Tibial nerve (tissue), 4 donors: ENCODE measurements at places on chromosomes 4 and X.

DNA sequence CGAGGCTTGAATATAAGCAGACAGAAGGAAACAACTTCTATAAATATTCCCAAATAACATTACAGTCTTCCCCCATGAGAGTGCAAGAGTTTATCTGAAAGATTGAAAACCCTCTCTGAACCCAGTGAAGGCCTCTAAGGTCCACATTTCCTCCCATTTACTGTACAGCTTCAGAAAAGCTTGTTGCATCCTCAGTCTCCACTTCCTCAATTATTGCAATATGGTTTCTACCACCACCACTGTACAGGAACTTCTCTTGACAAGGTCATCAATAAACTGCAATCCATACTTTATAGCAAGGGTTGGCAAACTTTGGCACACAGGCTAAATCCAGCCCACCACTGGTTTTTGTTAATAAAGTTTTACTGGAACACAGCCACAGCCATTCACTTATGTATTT lies 239.0 kb downstream of the THOC2 start:
- no peak for DNase-seq

- no peak for DNase-seq
Observed at GRCh38 chr4:105129286-105130040, 17.2 kb upstream of the TET2 start.

GRCh38 chr4:31983246-31983645 lies 1263.1 kb downstream of the PCDH7 start:
- no peak for DNase-seq

- DNase-seq = no peak
Observed at GRCh38 chr4:147054228-147054872, 108.7 kb upstream of the TTC29 start.

DNA sequence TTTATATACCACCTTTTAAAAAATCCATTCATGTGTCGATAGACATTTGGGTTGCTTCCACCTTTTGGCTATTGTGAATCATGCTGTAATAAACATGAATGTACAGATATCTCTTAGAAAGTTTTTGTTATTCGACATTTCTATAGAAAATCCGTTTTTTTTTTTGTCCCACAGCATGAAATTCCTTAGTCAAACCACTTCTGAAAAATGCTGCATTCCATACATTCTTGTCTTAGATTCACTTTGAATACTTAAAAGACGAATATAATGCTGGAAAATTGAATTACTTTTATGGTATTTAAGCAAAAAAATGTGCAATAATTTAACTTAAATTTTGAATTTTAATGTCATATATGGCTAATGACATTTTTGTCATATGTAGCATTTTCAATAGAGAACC lies 1345.5 kb downstream of the TECRL start:
- DNase-seq = no peak

GRCh38 chrX:1248331-1249061 lies 20.1 kb upstream of the CSF2RA start:
- no peak for DNase-seq

DNA sequence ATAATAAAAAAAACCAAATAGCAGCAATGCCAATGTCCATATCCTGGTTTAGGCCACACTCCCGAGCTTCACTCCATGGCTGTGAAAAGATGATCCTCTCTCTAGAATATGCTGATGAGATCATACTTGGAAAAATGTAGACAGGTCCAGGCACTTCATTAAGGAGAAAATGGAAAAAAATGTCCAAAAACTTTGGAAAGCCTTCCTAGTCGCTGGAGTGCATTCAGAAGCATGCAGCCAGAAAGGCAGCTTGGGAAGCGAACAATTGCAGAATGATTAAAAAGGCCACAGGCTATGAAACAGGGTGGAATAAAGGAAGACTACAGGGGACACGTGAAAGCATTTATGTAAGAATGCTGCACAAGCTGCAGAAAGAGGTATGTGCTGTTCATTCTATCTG lies 165.6 kb upstream of the HCCS start:
- DNase-seq = no peak

GRCh38 chrX:13750204-13750603 lies 15.7 kb downstream of the OFD1 start:
- DNase-seq = no peak

DNA sequence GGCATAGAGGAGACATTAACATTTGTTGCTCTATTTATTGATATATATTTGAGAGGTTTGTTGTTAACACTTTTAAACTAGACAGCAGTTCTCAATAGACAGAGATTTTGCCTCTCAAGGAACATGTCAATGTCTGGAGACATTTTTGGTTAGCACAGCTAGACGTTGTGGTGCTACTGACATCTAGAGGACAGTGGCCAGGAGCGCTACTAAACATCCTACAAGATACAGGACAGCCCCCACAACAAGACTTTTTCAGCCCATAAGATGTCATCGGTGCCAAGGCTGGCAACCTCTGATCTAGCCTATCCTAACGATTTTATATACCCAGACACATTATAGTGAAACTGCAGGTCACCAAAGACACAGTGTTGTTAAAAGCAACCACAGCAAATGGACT lies 18.4 kb upstream of the CTSO start:
- no peak for DNase-seq

DNA sequence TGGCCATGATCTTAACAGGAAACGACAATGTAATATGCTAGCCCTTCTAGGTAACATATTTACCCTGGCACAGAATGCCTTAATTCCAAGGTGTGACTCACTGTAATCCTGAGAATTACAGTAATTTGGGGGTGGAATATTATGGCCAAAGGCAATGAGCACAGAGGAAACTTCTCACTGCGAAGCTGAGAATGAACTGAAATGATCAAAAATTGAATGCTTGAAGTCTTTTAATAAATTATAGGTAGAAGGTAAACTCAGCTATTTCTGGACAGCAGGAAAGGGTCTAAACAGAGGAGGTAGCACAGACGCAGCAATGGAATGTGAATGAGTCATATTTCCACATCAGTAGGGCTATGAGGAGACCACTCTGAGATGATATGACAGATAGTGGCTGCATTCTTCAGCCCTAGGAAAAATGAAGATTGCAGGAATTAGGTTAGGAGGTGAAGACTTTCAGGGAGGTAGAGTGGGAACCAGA lies 312.6 kb downstream of the PACRGL start:
- no peak for DNase-seq

GRCh38 chrX:97629597-97629985 lies 745.9 kb downstream of the RPA4 start:
- DNase-seq = no peak

DNA sequence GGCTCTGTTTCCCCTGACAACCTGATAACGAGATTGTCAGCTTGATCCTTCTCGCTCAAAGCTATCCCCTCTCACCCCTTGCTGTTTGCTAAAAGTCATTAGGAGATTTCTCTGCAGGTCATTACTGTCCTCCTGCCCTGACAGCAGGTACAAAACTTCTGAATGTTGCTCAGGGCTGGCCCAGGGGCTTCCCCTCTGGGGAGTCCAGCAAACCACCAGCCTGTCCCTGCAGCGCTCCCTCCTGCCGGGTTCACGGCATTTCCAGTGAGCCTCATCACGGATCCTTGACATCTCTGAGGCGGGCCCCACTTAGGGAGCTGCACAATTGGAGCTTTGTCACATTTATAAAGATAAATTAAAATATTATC lies 5.2 kb upstream of the SORCS2 start:
- DNase-seq = peak; percentile 1

DNA sequence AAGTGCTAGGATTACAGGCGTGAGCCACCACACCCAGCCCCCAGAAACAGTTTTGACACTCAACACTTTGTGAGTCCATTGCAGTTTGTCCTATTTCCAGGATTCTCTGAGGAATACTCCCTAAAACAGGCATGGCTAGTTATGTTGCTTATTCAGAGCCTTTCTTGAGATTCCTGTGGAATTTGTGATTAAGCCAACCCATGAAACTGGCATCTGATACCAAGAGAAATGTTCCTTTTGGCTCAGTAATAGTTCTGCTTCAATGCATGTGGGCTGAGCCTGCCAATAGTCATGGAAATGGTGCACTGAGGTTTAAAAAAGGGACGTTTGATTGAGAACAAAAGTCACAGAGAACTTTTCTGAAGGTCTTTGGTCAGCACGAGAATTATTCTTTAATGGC lies 241.7 kb downstream of the PPP1R2C start:
- no peak for DNase-seq

GRCh38 chr4:76874176-76874575 lies 23.8 kb downstream of the SOWAHB start:
- DNase-seq = no peak

DNA sequence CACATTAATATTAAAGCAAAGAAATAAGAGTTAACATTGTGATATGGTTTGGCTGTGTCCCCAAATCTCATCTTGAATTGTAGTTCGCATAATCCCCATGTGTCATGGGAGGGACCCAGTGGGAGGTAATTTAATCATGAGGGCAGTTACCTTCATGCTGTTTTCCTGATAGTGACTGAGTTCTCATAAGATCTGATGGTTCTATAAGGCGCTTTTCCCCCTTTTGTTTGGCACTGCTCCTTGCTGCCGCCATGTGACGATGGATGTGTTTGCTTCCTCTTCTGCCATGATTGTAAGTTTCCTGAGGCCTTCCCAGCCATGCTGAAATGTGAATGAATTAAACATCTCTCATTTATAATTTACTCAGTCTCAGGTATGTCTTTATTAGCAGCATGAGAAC lies 153.8 kb upstream of the GALNT7 start:
- no peak for DNase-seq

DNA sequence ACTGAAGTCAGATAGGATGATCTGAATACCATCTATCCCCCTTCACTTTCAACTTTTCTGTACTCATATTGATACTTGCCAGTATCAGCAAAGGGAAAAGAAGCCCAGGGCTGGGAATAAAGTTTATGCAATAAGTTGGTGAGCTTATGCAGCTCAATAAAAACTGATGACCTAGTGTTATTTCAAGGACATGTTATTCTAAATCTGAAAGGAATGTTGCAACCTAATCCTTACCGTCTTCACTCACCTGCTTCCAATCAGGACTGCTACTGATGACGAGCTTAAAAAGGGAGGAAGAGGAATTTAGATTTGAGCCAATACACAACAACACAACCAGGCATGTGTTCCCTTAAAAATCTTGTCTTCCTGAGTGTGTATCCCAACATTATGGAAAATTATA lies 419.9 kb downstream of the SPRY1 start:
- DNase-seq = no peak

- no peak for DNase-seq
Observed at GRCh38 chr4:87103691-87104187, 116.7 kb downstream of the KLHL8 start.

DNA sequence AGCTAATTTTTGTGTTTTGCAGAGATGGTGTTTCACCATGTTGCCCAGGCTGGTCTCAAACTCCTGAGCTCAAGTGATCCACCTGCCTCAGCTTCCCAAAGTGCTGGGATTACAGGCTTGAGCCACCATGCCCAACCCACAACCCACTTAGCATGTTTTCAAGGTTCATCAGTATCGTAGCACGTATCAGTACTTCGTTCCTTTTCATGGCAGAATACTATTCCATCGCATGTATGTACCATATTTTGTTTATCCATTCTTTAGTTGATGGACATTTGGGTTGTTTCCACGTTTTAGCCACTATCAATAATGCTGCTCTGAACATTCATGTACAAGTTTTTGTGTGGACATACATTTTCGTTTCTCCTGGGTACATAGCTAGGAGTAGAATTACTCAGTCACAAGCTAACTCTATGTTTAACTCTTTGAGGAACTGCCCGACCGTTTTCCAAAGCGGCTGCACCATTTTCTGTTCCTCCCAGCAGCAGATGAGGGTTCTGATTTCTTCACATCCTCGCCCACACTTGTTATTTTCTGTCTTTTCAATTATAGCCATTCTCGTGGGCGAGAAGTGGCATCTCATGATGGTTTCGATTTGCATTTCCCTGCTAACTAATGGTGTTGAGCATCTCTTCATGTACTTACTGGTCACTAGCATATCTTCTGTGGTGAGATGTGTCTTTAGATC lies 32.5 kb downstream of the MAN2B2 start:
- DNase-seq = no peak

DNA sequence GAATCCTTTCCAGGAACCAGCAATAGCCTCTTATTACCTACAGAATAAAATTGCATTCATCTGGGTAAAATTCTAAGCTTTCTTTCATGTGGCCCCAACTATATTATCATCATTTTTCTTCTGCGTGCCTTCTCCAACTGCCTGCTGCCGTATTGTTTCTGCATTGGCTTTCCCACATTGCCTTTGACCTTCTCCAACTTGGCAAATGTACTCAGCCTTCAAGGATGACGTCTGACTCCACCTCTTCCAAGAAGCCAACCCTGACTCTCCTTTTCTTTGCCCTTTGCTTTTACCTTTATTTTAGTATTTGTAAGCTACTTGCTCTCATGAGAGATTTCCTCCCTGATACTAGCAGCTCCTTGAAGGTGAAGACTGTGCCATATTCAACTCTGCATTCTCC lies 200.4 kb upstream of the FAM9B start:
- DNase-seq = no peak

- no peak for DNase-seq
Observed at GRCh38 chr4:77127215-77127614, 29.8 kb upstream of the CCNG2 start.

DNA sequence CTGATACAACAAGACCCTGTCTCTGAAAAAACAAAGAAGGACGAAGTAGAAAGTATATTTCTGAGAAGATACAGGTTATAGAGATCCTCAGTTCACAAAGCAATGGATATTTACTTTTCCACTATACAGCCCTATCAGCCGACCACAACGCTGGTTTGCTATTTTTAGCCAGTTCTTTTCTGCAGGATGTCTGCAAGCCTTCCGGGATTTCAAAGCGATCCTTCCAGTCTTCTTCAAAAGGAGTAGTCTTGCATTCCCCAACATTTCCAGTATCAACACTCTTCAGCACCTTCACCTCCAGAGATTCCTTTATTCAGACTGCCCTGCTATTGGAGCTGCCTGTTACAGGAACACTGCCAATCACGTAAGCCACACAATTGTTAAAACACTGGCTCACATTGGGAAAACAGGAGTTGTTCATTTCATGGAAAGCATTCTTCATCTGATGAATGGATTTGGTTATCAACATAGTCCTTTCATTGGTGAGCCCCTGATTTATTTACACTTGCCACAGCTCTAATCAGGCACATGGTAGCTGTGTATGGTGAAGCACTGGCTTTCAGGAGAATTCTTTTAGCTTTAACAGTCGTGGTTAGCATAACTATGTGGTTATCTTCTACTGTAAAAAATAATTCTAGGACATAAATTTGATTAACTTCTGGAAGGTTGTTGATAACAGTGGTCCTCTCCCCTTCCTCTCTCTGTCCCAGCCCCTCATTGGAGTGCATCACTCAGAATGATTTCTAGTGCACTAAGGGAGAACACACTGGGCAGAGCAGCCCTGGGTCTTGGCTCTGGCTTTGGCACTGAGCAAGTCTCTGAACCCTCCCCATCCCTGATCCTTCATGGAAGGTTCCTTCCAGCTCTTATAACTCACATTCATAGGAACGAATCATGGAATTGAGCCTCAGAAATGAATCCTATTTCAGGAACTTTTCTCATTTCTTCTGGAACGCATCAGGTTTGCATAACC lies 109.9 kb upstream of the SORBS2 start:
- DNase-seq = no peak

- no peak for DNase-seq
Observed at GRCh38 chr4:152666946-152667345, 12.9 kb downstream of the TMEM154 start.

- DNase-seq = no peak
Observed at GRCh38 chrX:131306601-131307000, 17.5 kb upstream of the IGSF1 start.

- no peak for DNase-seq
Observed at GRCh38 chr4:4868758-4869723, 9.6 kb downstream of the MSX1 start.
